CD4-positive, alpha-beta T cell treated with Interferon alpha-2 for 1 hour (primary cell): ENCODE measurements at places on chromosomes 7 and 10.

- DNase-seq: no peak
Measured at GRCh38 chr7:146948703-146949102, 832.1 kb downstream of the CNTNAP2 start.

DNA sequence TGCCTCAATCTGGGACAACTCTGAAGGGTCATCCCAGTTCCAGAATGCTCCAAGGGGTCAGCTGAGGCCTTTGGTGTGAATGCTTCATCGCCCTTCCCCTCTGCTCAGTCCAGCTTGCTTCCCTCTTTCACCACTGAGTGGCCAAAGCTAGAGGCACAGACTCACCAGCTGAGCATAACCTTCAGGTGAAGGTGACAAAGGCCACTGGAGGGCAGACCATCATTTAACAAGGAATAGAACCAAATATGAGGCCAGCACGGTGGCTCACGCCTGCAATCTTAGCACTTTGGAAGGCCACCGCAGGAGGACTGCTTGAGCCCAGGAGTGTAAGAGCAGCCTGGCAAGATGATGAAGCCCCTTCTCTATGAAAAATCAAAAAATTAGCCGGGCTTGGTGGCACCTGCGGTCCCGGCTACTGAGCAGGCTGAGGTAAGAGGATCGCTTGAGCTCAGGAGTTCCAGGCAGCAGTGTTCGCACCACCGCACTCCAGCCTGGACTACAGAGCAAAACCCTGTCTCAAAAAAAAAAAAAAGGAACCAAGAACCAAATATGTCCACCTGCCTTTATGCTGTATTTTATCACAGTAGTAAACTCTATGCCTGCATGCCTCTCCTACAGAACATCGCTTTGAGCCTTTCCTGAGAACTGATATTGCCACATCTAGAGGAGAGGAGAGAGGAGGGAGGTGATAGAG, 13.4 kb downstream of the PRKAG2 start:
- DNase-seq: no peak

- DNase-seq: no peak
Measured at GRCh38 chr7:70426249-70426880, 705.6 kb upstream of the GALNT17 start.

DNA sequence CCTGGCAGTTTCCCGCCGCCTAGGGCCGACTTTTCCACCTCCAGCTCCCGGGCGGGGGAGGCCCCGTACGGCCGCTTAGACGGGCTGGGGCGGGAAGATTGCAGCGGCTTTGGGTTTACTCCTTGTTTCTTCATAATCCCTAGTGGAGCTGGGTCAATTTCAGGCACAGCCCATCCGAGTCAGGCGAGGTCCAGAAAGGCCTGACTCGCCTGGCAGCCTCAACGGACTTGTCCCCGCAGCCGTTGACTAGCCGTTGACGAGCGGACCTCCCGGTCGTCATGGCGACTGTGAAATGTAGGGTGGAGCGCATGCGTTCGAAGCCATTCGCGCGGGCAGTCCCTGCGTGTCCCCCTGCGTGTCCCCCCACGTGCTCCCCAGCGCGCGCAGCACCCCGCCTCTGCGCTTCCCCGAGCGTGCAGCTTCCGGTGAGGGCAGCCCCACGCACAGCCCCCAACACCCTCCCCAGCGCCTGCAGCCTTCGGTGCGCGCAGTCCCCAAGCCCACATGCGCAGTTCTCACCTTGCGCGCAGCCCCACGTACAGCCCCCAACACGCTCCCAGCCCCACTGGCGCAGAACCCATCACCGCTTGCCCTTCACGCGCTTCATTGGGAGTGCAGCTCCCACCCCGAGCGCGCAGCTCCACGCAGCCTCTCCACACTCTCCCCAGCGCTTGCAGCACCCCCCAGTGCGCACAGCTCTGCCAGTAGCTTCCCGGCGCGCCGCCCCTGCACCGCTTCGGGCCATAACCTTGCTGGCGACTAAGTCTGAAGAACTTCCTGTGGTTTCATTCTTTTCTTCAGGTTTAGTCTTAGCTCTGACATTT, 67.8 kb downstream of the TBX20 start:
- no peak for DNase-seq

- no peak for DNase-seq
Measured at GRCh38 chr7:102914585-102914984, 1.8 kb downstream of the LRRC17 start.

DNA sequence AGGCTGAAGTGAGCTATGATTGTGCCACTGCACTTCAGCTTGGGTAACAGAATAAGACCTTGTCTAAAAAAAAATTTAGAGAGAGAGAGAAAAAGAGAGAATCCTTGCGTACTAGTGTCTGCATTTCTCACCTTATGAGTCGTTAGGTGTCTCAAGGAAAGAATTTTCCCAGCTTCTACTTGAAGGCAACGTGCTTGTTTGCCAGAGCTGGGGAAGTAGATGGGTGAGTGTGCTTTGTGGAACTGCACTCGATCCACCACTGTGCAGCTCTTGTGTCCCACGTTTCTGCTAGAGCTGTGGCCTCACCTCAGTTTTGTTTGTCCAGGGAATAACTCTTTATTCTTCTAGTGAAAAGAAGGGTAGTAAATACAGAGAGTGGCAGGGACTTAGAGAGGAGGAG, 38.9 kb downstream of the HDAC9 start:
- no peak for DNase-seq

DNA sequence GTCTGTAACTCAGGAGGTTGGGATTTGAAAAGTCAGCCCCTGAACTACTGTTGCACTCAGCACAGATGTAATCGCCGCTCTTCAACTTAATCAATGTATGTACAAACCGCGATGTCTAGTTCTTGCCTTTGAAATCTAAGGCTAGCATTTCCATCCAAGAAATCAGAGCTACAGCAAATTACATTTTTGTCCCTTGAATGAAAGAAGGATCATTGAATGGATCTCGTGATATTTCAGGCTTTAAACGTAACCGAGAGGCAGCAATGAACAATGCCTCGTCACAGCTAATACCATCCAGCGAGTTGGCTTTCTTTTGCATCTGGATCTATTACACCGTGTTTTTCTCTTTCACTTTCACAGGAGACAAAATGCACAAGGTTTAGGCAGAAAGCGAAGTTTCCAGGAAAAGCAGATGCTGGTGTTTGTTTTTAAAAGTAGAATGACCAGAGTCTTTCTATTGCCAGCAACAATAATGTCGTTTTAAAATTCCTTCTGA, 5.5 kb downstream of the SKIDA1 start:
- no peak for DNase-seq

GRCh38 chr10:48705401-48705938, 20.8 kb downstream of the WDFY4 start:
- no peak for DNase-seq

DNA sequence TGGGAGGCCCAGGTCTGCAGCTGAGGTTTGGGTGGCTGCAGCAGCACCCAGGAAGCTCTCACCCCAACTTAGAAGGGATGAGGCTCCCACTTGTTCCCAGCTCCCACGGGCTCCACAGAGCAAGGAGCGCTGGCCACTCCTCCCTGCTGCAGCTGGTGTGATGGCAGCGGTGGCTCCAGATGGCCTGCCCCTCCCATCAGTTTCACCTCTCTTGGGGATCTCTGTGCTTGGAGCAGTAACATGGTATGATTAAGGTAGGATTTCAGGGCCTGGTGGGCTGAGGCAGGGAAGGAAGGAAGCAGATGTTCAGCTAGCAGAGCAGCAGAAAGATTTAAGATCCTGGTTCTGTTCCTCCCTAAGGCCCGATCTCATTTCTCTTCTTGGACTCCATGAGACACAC, 66.8 kb upstream of the KIF5B start:
- DNase-seq: no peak

DNA sequence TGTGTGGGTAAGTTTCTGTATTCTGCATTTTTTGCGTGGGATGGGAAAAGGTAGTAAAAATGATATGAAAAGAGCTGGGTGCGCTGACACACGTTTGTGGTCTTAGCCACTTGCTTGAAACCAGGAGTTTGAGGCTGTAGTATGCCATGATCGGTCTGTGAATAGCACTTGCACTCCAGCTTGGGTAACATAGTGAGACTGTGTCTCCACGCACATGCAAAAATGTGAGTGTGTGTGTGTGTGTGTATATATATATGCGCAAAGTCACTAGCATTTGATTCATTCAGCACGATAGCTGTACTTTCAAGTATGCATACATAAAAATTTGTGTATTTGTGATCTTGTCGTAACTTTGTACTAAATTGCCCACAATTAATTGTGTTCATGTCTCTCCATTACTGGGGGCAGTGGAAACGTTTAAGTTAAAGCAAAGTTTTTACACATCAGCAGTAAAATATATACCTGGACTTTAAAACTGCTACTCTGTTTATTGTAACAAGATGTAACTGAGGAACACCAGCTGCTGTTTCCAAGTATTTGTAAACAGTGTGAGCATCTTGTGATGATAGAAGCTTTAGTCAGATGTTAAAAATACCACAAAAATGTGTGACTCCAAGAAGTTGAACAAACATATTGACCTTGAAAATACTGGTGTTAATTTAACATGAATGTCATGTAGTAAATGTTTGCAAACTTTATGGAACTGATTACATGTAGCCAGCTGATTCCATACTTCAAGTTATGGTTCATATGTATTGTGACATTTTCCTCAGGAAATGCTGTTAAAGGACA, 1.6 kb downstream of the ZRANB1 start:
- no peak for DNase-seq

DNA sequence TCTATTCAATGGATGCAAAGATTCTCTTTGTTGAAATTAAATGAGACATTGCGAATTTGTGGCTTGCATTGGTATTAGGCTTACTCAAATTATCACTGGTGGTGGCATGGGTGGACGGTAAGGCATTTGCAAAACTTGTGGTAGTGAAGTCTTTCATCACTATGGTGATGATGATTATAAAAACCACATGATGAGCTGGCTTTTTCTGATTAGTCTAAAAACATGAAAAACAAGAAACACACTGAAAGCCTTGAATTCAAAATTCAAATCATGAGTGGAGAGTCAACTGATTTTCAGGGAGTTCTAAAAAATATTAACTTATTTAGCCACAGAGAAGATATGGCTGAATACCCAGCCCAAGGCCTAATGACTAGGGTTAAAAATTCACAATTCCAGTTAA, 99.8 kb upstream of the HGF start:
- no peak for DNase-seq

- no peak for DNase-seq
Measured at GRCh38 chr7:117766913-117767312, 106.3 kb downstream of the CTTNBP2 start.

- DNase-seq: no peak
Measured at GRCh38 chr10:64814201-64814600, 1293.0 kb downstream of the REEP3 start.

DNA sequence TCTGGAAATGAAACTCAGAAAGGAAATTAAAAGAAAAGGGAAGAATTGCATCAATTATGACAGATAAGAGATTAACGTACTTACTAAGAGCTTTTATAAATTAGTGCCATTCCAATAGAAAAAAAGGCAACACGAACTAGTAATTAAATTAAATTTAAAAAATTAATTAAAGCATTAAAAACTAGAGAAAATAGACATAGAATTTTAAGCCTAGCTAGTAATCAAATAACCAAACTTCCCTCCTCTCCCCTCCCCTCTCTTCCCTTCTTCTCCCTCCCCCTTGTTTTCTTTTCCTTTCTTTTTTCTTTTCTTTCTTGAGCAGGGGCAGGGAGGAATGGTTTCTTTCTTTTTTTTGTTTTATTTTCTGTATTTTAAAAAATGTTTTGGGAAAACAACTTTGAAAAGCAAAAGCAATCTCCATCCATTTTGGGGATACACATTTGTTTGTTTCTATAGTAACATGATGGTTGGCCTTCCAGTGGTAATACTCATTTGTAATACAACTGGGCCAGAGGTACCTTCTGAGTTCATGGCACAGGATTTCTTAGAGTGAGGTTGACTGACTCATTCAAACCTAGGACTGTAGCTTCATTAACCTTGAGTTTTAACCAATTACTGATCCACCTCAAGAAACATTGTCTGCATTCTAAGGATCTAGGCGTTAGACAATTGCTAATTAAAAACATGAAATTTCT, 132.6 kb downstream of the ST7 start:
- DNase-seq: no peak

GRCh38 chr10:24804956-24805355, 81.3 kb upstream of the ARHGAP21 start:
- no peak for DNase-seq

GRCh38 chr7:90835861-90836260, 239.7 kb downstream of the CDK14 start:
- no peak for DNase-seq

DNA sequence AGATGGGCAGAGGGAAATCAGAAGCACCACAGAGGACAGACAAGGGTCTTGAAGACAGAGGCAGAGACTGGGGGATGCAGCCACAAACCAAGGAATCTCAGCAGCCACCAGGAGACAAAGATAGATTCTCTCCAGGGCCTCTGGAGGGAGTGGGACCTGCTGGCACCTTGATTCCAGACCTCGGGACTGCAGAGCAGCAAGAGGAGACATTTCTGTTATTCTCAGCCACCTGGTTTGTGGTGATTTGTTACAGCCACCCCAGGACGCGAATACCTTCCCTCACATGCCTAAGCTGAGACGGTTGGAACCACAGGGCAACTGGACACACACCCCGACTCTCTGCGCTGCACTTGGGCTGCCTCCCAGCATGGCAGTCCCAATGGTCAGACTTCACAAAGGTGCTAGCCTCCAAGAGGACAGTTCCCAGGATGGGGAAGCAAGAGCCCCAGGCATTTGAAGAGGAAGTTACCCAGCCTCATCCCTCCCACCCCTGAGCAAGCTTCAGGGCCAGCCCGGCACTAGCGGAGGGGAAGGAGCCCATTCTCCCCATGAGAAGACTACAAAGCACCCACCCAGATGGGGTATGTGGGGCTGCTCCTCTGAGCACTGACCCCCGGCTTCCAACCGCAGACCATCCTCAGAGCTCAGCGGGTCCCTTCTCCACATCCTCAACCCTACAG, 104.6 kb upstream of the INSIG1 start:
- DNase-seq: no peak

DNA sequence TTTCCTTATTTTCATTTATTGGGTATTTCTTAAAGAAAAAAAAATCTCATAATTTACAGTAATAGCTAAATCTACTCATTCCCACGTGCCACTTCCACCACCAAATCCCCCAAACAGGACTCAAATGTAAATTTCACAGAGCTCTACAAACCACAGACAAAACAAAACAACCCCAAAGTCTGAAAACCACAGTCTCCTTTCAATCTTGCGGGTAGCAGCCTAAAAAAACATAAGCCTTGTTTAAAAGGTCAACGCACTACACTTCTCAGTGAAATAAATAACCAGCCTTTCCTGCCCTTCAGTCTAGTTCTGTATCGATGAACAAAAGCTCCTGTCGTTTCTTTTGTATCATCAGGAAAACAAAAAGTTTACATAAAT, 121.8 kb upstream of the AFAP1L2 start:
- DNase-seq: peak; percentile 36

- no peak for DNase-seq
Measured at GRCh38 chr10:608331-609261, 80.9 kb downstream of the DIP2C start.

DNA sequence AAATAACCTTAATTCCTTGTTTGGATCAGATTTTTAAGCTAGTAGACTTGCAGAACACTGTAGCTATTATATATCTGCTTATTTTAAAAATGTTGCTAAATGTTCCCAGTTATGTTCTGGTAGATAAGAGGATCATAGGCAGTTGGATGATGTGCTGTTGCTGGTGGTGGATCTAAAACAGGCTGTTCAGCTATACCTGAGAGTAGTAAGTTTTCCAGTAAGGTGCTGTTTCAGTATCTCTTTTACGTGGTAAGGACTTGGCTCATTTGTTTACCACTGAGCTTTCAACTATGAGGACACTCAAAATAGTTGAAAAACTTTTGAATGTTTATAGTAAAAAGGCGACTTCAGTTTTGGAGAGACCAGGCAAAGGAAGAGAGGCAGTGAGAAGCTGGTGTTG, 180.9 kb downstream of the CDK14 start:
- DNase-seq: no peak

GRCh38 chr7:130789436-130789835, 55.4 kb upstream of the KLF14 start:
- no peak for DNase-seq
